Smooth muscle cell of the brain vasculature (primary cell): ENCODE measurements at places on chromosomes 5 and 9.

- DNase-seq = peak; percentile 56
These were observed 179.2 kb downstream of the RFK start for GRCh38 chr9:76215066-76215465.

- peak; percentile 15 for DNase-seq
These were observed 54.7 kb upstream of the SARDH start for GRCh38 chr9:133792721-133793470.

- DNase-seq = no peak
These were observed 47.3 kb upstream of the CEP78 start for GRCh38 chr9:78188594-78188993.

DNA sequence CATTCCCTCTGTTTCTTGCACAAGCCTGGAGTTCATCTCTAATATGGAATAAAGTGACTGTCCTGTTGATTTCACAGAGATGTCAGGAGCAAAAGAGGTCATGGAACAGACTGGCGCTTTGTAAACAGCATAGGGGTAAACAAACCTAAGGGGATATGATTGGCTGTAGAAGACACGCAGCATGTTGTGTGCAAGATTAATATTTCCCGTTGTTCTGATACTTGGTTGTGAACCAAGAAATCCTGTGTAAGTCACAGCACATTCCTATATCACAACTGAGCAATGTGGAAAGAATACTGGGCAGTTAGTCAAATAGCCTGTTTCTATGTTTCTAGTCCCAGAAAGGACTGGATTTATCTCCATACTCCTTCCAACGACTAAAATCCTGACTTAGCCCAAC lies 3.2 kb downstream of the ADAMTS12 start:
- no peak for DNase-seq

DNA sequence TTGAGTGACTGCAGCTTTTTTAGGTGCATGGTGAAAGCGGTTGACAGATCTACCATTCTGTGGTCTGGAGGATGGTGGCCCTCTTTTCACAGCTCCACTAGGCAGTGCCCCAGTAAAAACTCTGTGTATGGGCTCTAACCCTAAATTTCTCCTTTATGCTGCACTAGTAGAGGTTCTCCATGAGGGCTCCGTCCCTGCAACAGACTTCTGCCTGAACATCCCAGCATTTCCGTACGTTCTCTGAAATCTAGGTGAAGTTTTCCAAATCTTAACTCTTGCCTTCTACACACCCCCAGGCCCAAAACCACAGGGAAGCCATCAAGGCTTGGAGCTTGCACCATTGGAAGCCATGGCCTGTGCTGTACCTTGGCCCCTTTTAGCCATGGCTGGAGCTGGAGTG lies 1898.1 kb upstream of the NUDT12 start:
- no peak for DNase-seq

- DNase-seq = no peak
These were observed 1063.2 kb upstream of the ACO1 start for GRCh38 chr9:31321256-31321655.

- DNase-seq = no peak
These were observed 52.8 kb downstream of the ARL15 start for GRCh38 chr5:54257366-54258118.

DNA sequence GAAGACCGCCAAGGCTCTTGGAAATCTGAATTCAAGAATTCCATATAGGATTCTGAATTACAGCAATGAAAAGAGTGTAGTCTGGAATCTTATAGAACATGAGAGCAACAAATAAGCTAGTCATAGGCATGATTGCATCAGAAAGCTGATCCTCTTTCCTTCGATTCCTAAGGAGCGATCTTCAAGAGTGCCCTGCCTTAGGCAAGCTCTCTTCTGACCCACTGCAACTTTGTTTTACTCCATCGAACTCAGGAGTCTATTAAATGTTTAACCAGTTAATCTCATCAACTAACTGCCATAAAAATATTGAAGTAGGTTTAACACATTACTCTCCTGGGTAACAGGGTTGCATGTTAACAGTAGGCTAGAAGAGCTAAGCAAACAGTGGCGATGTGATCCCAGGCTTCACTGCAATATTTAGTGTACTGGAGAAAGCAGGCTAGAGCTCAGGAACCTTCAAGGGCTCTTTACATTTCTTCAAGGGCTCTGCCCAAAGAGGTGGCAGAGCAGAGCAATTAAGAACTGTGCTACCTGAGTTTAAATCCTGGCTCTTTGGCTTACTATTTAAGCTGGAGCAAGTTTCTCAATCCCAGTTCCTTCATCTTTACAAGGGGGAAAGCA lies 146.3 kb downstream of the RORB start:
- no peak for DNase-seq

- DNase-seq = no peak
These were observed 8.2 kb downstream of the PRRX2 start for GRCh38 chr9:129673602-129674001.

DNA sequence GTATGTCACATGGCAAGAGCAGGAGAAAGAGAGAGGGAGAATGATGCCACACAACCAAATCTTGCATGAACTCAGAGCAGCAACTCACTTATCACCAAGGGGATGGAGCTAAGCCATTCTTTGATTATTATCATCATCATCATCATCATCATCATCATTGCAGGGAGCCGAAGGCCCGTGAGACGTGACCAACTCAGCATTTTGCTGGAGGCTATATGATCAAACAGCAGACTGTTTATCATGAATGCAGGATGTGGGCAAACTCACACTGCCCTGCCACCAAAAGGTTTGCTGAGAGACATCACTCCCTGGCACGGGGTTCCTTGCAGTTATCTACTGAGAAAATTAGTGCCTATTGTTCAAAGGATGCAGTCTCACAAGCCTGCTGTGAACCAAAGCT lies 8.6 kb upstream of the ZNF169 start:
- DNase-seq = no peak

GRCh38 chr5:94471521-94471920 lies 146.9 kb downstream of the KIAA0825 start:
- DNase-seq = no peak

DNA sequence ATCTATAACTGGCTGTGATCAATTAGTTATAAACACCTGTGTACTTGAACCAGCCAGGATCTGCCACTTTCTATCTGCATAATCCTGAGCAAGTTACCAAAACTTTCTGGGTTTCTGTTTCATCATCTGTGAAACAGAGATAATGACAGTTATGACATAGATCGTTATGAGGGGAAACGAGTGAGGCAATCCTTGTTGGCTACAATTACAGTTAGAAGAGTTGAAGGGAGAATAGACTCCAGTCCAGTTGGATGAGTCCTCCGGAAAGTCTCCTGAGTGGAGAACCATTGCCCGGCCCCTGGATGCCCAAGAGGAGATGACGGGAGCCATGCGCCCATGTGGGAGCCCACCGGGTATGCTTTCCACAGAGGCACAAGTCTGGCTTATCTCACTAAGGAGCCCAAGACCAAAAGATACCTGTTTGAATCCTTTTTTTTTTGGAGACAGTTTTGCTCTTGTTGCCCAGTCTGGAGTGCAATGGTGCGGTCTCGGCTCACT lies 4.5 kb downstream of the PDE6A start:
- DNase-seq = no peak

- no peak for DNase-seq
These were observed 6.9 kb upstream of the KIF2A start for GRCh38 chr5:62299101-62299500.

- no peak for DNase-seq
These were observed 371.2 kb downstream of the CDH18 start for GRCh38 chr5:19616701-19617215.

- DNase-seq = no peak
These were observed 12.4 kb downstream of the NUDT2 start for GRCh38 chr9:34341659-34342295.

DNA sequence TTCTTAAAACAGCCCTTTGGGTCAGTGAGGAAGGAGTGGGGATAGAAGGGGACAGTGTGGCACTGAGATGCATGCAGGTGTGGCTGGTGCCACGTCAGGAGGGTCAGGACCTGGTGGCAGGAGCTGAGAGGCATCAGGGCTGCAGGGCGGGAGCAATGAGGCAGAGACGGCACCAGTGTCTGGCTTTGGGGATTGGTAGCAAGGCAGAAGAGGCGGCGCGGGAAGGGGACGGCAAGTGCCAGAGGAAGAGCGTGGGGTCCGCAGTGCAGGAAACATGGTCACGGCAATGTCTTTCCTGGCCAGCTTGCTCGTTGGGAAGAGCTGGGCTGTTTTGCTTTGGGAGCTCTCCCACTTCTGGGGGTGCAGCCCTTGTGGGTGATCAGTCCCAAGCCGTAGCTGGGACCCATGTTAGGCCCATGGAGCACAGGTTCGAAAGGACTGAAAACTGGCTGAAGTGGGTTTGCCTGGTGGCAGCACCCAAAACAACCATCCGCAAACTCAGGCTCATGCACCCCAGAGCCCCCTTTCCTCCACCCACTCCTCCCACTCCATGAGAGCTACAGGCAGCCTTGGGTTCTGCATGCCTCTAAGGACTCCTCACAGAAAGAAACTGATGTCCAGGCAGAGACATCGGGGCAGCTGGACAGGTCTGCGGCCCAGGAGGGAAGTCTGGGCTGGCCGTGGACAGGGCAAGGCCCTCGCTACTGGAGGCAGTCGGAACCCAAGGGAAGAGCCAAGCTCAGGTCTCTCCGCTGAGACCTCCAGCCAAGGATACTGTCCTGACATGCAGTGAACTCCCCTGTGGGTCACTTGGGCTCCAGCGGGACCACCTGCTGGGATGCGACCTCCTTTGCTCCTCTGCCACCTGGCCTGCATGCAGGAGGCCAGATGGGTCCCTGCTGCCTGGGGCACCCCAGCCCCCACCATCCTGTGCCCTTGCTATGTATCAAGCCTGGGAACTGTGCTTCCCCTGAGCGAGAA lies 104.4 kb downstream of the ZNF354C start:
- DNase-seq = no peak

GRCh38 chr5:133641683-133642082 lies 29.3 kb upstream of the FSTL4 start:
- no peak for DNase-seq

- DNase-seq = no peak
These were observed 33.8 kb downstream of the MRPL36 start for GRCh38 chr5:1765880-1766235.

DNA sequence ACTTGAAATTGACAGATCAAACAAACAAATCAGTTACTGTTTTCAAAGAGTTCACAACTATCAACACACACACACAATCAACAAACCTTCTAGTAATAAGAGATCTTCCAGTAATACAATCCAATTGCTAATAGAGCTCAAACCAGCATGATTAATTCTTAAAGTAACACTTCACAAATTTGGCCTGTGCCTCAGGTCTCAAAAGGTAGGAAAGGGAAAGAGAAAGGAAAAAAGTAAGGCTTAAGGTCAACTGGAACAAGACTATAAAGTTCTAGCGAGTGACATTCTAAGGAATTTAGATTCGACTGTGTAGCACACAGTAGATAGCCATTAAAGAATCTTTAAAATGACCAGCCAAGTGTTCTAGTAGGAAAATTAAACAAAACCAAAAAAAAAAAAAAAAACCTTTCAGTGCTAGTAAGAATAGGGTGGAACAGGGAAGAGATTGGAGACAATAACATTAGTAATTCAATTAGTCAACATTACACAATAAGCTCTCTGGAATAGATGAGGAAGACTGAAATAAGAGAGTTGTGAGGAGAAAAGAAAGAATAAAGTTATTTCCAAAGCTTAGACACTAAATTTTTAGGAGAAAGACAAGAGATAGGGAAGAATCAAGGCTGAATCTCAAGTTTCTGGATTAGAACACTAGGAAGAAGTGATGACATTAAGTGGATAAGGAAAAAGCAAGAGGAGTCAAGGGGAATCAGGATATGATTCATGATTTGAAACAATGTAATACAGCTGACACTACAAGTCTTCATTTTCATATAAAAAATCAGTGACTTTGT lies 86.1 kb downstream of the FBXL17 start:
- no peak for DNase-seq

GRCh38 chr9:23088932-23089364 lies 642.3 kb downstream of the DMRTA1 start:
- DNase-seq = no peak

GRCh38 chr5:126443374-126443851 lies 20.2 kb downstream of the GRAMD2B start:
- peak; percentile 54 for DNase-seq

GRCh38 chr5:31758803-31759425 lies 120.0 kb downstream of the PDZD2 start:
- DNase-seq = no peak

DNA sequence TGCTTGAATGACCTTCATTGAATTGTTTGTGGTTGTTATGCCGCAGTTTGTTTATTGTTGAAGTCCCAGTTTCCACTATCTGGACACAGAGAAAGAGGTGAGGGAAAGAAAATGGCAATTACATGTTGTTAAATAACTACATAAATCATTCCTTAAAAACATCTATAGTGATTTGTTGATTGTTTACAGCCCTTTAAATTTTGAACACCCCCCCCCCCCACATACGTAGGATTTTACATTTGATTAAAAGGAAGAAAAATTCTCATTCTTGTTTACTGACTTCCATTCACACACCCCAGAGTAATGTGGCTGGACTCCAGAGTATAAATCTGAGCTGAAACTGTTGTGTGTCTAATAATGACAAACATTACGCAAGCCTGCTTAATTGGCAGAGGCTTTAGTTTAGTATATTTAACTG lies 87.1 kb upstream of the FAM174A start:
- DNase-seq = no peak

GRCh38 chr9:133584559-133585476 lies 24.4 kb downstream of the FAM163B start:
- DNase-seq = no peak

GRCh38 chr5:40605295-40605958 lies 74.3 kb upstream of the PTGER4 start:
- no peak for DNase-seq

GRCh38 chr9:117103438-117104110 lies 311.3 kb downstream of the ASTN2 start:
- DNase-seq = no peak

DNA sequence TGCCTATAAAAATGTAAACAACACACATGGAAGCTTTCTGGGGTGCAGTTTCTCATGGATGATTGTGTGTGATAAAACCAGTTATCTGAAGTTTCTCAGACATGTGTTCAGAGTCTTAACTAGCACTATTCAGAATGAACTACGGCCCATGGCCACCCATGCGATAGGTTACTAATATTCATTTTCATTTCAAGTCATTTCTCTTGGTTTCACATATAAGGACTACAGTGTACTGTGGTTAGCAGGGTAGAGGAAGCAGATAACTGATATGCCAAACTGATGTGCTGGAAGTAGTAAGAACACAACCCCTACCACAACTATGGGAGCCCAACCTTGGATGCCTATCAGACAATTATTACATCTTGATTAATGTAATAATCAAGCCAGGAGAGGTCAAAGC lies 372.1 kb downstream of the DTWD2 start:
- no peak for DNase-seq

DNA sequence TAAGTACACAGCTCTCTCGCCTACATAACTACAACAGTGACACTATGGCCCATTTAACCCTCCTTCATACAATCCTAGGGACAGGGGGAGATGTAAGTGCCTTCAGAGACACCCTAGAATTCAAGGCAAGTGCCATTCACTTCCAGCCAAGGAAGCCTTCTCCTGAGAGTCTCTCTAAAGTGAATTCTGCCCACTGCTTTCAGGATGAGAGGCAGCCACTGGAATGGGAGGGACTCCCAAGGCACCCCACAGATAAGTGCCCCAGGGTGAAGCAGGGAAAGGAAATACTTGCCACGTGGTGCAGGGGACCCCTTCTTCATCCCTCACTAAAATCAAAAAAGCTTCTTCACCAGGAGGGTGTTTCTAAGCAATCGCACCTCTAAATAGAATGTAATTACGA lies 283.7 kb downstream of the ZNF608 start:
- DNase-seq = no peak
